ENCODE measurements at places on chromosomes 11 and 22.
A peak's percentile ranks its signal among the peaks of the same experiment; 100 is the strongest.

DNA sequence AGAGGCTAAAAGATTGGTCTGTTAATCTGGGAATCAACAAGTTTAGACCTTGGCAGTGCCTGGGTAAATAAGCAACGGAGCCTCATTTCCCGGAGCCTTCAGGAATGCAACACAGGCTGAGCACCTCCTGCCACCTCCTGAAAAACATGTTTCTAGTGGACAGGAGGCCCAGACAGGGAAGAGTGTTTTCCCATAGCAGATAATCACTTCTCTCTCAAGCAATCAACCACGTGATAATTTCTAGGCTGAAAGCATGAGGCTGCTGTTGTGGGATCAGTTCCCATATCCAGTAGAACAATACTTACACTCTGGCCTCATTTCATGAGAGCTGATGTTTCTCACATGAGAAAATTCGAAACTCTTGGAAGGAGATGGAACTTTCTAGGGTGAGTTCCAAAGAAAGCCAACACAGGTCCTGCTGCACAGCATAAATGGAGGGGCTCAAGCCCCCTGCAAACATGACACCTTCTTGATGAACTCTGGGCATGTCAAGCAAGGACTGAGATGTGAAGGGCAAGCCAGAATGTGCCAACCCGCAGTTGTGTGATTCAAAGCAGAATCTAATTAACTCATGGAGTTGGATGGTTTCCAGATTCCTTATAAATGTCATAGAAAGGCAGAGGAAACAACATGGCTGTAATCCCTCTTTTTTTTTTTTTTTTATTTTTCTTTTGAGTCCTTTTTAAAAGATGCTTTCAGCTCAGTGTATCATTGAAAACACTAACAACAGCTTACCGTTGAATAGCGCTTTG is 228.5 kb upstream of the SESN3 start:
- DNase-seq, result no peak

DNA sequence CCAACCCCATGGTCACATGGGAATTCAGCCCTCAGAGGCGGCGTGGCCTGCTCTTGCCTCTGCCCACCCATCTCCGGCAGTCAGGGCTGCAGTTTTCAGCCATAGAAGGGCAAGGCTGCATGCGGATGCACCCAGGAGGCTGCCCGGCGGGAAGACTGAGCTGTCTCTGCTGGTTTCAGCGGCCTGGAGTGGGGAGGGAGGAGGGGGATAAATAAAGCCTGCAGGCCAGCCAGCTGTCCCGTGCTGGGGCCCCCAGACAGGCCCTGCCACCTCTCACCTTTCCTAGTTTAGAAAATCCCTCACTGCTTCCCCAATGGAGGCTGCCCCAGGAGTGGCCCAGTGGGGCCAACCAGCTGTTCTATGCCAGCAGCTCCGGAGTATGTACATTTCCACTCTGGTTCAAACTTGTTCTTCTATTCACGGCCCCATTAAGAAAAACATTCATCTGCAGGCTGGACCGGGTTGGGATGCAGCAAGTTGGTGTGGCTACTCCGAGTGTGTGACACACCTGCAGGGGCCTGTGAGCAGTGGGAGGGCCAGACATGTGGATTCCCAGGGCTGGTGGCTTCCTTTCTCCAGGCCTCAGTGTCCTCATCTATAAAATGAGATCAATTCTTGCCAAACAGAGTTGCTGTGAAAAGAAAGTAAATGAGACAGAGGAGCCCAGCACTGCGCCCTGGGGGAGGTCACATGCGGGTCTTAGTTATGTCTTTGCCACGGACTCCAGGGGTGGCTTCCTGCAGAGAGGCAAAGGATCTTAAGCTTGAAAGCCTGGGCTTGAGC is 5.0 kb downstream of the MICALL1 start:
- DNase-seq, result no peak

DNA sequence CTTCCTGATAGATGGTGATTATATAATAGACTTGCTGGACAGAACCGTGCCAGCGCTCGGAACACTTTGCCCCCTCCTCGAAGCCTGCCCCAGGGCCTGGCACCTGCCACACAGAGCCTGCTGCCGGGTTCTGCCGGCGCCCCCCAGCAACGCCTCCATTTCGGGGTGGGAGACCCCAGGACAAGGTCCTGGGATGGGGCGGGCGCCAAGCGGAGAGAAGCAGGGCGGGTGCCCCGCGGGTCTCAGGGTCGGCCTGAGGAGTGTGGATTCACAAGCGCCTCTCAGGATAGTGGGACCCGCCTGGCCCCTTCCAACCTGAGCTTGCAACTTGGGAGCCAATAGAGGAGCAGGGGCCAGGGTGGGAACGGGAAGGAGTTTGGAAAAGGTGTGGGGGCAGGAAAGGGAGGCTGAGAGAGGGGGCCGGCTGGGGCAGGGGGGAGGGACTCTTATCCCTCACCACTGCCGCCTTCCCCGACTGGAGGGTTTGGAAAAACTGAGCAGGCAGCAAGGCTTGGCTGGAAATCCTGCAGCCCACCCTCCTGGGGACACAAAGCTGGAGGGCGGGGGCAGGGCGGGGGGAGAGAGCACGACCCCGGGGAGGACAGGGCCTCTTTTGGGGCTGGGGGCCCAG is 3.3 kb upstream of the BCL9L start:
- peak; percentile 75 for DNase-seq

DNA sequence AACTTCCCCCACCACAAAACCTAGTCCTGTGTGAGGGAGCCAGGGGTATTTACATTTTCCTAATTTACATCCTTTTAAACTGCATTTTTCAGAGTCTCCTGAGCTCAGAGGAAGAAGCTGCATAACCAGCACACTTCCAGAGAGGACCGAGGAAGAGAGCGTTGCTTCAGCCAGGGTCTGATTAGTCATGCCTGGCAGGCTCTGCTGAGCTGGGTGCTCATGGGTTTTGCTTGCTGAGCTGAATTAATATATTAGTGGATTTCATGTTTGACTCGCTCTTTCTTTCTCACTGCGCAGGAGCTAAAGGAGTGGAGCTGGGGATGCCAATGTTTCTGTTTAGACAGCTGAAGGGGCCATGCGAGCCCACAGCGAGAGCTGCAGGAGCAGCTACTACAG is 539.3 kb upstream of the B3GAT1 start:
- DNase-seq, result no peak

- no peak for DNase-seq
These were observed 10.9 kb downstream of the TRIM22 start for GRCh38 chr11:5700421-5701054.

DNA sequence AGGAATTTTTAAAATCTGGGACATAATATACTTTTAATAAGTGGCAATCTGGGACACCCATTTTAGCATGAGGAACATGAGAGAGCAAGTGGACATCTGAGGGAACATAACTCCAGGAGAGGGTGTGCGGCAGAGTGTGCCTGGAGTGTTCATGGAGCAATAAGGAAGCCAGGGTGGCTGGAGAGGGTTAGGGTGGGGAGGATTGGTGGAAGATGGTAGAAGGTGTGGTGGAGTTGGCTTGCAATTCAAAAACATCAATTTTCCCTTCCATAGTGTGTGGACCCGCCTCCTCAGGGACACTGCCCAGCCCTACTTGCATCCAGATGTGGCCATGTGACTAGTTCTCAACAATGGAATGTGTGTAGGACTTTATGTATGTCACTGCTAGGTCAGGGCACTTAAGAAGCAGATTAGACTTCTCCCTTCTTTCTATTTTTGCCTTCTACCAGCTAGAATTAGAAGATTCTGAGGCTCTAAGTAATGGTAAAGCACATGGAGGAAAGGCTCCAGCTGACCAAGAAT is 4.4 kb upstream of the DENND5A start:
- DNase-seq, result no peak

DNA sequence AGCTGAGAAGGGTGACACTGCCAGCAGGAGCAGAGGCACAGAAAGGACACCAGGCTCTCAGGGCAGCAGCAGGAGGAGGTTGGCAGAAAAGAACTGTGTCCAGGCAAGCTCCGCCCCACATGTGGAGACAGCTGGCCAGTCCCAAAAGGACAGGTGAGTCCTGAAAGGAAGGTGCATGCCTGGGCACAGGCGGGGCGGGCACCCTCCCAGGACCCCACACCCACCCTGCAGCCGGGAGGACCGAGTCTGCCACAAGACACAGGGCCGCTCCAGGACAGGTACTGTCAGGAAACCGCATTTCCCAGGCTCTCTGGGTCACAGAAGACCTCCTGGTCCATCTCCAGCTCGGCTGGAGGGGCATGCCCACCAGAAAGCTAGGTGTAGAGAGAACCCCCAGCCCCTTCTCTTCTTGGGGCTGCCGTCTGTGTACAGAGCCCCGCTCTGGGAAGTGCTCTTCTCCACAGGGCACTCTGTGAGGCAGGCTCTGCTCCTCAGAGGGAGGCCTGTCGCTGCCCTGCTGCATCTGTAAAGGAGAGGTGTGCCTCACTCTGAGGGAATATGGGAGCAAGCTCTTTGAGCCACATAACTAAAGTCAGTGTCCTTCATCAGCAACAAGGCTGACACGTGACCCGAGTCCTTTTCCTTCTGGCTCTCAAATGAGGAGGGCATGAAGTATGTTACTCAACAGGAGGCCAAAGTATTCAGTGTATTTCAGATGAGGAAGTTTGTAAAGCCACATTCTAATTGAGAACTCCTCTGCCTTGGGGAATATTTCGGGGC is 50.5 kb downstream of the CLTCL1 start:
- DNase-seq, result no peak

- peak; percentile 79 for DNase-seq
These were observed at the start of gene GSTP1 for GRCh38 chr11:67583247-67584204. Gene GSTP1, plus strand, starts transcription at chr11:67583812. Its CDS starts 32 bp downstream, at chr11:67583844.
